Activated CD8-positive, alpha-beta memory T cell treated with anti-CD3 and anti-CD28 coated beads for 24 hours (primary cell): ENCODE measurements at places on chromosomes 3 and 15.

DNA sequence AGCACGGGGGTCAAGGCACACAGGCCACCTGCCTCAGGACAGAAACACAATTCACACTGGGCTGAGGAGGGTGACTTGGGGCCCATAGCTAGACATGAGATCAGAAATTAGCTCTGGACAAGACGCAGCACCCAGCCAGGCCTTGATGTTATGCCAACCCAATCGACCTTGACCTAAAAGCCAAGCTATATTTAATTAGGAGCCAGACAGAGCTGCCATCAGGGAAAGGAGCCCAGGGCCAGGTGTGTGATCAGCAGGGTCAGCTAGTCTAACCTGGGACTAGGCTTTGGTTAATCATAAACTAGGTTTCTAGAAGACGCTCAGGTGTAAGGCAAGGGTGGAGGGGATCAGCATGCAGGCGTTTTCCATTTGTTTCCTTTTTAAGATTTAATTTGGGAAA, 23.9 kb upstream of the SLC25A36 start:
- DNase-seq = no peak

GRCh38 chr15:81569286-81570080, 195.5 kb upstream of the TMC3 start:
- no peak for DNase-seq

DNA sequence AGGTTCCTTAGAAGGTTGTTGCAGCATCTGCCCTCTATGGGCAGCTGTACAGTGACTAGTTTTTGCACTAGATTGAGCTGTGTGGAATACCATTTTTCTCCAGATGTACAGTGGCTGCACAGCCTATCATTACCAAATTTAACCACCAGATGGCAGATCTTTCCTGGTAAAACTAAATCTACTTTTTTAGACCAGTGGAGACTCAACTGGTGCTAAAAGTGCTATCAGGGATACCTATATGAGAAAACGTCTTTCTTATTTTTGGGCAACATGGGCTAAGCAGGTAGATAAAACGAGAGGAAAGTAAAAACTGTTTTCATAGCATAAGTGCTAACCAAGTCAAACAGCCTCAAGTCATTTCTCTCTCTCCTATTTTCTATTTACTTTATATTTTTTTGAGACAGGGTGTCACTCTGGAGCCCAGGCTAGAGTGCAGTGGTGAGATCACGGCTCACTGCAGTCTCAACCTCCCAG, 21.2 kb downstream of the IGSF10 start:
- DNase-seq = no peak

- DNase-seq = no peak
Observed at GRCh38 chr15:69302929-69303328, 4.2 kb downstream of the PAQR5 start.

DNA sequence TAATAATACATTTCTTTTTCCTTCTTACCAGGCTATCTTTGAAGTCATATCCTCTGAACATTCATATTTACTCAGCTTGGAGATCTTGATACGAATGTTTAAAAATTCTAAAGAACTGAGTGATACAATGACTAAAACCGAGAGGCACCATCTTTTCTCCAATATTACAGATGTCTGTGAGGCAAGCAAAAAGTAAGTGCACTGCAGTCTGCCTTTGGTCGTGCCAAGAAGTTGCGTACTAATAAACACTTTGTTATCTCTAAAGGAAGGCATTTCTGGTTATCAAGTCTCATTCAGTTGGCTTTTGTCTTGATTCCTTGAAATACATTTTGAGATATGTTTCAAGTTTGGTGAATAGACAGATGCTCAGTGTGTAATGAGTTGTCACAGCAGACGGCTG, 31.6 kb downstream of the ARHGEF26 start:
- no peak for DNase-seq

GRCh38 chr15:72790302-72790910, 6.8 kb upstream of the ADPGK start:
- DNase-seq = no peak

GRCh38 chr3:145900056-145900829, 260.7 kb downstream of the PLOD2 start:
- DNase-seq = no peak

GRCh38 chr3:20842594-20843436, 656.8 kb upstream of the SGO1 start:
- no peak for DNase-seq

DNA sequence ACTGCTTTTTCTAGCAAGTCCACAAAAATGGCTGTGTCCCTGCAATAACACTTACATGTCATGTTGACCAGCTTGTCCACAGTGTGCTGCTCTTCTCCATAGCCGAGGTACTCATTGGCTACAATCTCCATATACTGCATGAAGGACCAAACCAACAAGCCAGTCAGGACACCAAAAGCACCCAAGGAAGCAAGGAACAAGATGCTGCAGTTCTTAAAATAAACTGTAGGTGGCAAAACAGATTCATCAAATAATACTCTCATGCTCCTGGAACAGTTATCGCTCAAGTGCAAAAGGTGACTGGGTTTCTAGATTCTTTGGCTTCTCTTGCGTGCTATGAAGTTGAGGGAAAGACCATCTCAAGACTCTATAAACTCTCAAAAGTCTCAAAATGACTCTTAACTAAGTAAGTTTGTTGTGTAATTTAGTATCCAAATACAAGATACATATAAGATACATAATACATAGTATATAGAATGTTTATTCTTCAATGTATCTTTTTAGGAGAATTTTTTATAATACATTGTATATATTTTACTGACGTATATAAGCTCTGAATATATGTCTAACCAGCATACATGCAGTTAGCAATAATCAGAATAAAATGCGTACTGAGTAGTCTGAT, 57.0 kb downstream of the NEK10 start:
- DNase-seq = no peak

- no peak for DNase-seq
Observed at GRCh38 chr3:72338942-72339669, 509.1 kb downstream of the SHQ1 start.
